ENCODE measurements at places on chromosomes 3 and 15.

DNA sequence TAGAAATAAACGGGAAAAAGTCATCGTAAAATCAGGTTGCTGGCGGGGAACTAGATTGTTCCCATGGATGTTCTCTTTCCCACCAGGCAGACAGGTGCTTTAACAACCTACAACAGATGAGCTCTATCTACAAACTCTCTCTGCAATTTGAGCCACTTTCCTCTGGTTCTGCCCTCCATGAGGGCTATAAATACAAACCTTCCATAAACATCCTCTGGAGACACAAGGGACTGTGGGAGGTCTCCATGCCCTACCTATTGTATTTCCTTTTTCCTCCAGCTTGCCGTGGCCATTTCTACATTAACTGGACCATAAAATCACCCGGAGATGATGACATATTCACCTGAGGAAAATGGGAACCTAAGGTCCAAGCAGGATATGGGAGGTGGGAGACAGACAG is 151.1 kb downstream of the GABRB3 start:
- DNase-seq: no peak

- no peak for DNase-seq
Observed at GRCh38 chr15:62878070-62878469, 164.5 kb upstream of the TPM1 start.

GRCh38 chr15:77099741-77100463 is 29.0 kb upstream of the TSPAN3 start:
- DNase-seq: no peak

DNA sequence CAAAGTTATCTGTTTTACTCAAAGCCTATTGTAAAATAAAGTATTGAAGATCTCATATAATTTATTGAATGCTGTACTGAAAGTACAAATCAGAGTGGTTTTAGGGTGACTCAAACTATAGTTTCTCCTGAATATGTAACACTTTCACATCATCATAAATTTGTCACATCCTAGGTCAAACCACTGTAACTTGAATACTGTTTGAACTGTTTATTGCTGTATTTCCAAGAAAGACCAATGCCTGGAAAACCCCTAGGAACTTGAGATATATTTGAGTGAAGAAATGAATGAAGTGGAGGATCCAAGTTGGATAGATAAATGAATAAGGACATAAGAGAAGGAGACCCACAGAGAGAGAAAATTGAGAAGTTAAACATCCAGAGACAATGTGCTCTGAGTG is 348.2 kb downstream of the GRM7 start:
- DNase-seq: no peak

- DNase-seq: no peak
Observed at GRCh38 chr3:123817413-123817812, 66.7 kb downstream of the MYLK start.

- DNase-seq: peak; percentile 86
Observed at GRCh38 chr3:9946112-9947024, 5.8 kb downstream of the PRRT3 start.

GRCh38 chr3:171257251-171258203 is 202.7 kb downstream of the TNIK start:
- no peak for DNase-seq

DNA sequence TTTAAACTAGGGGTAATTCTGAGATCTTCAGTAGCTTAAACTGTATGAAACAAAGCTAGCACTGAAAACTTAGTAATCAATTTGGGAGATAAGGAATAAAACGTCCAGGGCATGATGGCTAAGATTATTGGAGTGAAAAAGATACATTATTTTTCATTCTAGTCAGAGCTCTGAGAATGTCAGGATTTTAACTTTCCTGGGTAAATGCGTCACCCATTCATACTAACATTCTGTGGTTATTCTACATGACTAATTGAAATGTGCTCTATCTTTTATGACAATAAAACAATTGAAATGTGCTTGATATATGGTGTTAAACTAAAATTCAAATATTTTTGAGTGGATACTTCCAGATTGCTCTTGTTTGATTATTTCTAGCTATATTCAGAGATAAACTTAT is 626.0 kb downstream of the EDEM1 start:
- no peak for DNase-seq

GRCh38 chr3:161108840-161109239 is 3.7 kb upstream of the B3GALNT1 start:
- DNase-seq: peak; percentile 55

- DNase-seq: no peak
Observed at GRCh38 chr3:57752307-57752706, 3.8 kb upstream of the SLMAP start.

GRCh38 chr3:3102751-3103150 is 7.4 kb downstream of the IL5RA start:
- DNase-seq: no peak

- no peak for DNase-seq
Observed at GRCh38 chr3:60555686-60556354, 695.4 kb downstream of the FHIT start.

DNA sequence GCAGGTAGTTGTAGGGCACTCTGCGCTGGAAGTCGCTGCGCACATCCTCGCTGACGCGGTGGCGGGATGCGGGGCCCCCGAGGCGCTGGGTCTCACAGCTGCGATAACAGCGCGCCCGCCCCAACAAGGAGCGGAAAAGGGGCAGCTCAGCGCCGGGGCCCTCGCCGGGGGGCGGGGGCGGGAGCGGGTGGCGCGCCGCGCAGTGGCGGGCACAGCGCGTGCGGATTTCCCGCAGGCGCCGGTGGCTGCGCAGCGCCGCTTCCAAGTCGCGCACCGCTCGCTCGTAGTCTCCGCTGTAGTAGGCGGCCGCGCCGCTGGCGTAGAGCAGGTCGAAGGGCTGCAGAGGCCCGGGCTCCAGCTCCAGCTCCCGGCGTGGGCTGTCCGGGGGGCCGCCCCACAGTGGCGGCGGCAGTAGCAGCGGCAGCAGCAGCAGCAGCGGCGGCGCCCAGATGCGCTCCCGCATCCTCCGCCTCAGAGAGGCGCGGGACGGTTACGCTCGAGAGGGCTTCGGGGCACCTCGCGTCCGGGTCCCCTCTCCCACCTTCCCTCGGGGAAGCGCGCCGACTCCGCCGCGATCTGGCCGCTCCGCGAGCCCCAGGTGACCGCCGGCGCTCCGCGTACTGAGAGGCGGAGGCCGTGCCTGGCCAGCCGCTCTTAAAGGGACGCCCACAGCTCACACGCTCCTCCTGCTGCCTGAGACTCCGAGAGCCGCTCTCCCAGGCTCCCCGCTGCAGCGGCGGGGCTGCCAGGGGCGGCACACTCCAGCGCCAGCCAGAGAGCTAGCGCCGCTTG is at the start of gene P3H2:
Gene P3H2, minus strand, starts transcription at position 629 of the 792 bp plus-strand sequence. Its CDS starts 166 bp downstream, at position 463.
- peak; percentile 83 for DNase-seq

GRCh38 chr15:76756381-76756780 is 148.8 kb downstream of the SCAPER start:
- no peak for DNase-seq

GRCh38 chr3:13881536-13882410 is 1.9 kb upstream of the WNT7A start:
- DNase-seq: no peak

Data from hematopoietic multipotent progenitor cell treated with erythropoietin and hydrocortisone succinate and interleukin-3 and kit ligand, for 6 days (in vitro differentiated cells).